ENCODE measurements at places on chromosomes 4 and X.

- no peak for DNase-seq
These were observed 522.5 kb upstream of the AGA start for GRCh38 chr4:177964693-177965168.

- no peak for DNase-seq
These were observed 66.1 kb downstream of the NR3C2 start for GRCh38 chr4:148376151-148376550.

DNA sequence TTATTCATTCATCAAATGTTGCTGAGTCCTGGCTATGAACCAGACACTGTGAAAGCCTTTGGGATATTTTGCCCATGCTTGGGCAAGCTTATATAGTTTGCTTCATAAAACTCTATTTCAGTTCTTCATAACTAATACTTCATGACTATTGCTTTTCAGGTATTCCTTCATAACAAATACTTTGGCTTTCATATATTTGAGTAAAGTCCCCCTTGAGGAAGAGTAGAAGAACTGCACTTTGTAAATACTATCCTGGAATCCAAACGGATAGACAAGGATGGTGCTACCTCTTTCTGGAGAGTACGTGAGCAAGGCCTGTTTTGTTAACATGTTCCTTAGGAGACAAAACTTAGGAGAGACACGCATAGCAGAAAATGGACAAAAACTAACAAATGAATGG, 1.7 kb upstream of the AFP start:
- no peak for DNase-seq

DNA sequence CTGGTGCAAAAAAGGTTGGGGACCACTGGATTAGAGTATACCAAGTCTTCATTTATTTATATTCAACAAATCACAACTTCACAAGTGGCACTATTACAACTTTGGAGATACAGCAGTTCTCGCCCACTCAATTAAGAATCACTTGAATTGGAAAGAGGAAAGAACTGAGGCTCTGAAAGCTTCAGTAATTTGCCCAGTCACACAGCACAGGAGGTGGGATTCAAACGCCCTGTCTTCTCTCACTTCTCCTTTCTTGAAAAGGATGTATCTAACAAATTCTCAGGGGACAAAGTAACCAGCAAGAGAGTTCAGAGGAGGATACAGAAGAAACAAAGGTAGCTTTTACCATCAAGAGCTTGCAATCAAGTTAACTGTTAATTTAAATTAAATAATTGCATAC, 12.4 kb downstream of the SMIM14 start:
- no peak for DNase-seq

- DNase-seq: no peak
These were observed 99.2 kb upstream of the IGSF1 start for GRCh38 chrX:131388293-131388692.

GRCh38 chr4:185374573-185374972, 21.2 kb downstream of the LRP2BP start:
- no peak for DNase-seq

DNA sequence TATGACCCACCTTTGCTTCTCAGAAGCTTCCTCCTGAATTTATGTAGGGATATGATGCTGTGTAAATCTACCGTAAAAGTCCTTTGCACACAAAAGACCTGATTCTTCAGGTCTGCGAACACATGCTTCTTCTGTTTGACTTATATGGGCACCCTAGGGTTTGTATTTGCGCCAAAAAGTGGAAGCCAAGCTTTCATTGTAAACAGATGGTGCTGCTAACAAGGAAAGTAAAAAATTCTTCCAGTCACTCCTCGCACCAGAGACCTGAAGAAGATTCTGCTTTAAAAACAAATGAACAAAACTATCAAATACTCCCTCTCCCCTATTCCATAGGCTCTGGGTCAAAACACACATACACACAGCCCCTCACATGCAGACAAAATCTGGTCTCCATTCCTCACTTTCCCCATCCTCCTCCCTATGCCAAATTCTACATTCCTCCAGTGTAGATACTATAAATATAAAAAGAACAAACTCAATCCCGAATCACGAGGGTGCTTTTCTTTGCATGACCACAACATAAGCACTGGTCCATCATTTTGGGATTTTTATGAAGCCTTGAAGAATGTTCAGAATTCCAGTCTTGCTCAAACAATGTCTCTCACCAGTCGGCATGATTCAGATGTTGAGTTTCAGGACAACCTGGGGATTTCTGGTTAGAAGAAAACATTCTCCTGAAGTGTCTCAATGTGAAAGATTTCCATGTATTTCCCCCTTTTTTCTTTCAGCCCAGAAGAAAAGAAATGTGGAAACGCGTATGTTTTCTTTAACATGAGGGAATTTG, 125.1 kb downstream of the PALLD start:
- no peak for DNase-seq

GRCh38 chr4:99875071-99875470, 19.2 kb downstream of the LAMTOR3 start:
- no peak for DNase-seq

GRCh38 chr4:116018831-116019230, 905.4 kb upstream of the NDST4 start:
- DNase-seq: no peak

GRCh38 chr4:67765401-67765800, 11.2 kb upstream of the GNRHR start:
- DNase-seq: no peak

DNA sequence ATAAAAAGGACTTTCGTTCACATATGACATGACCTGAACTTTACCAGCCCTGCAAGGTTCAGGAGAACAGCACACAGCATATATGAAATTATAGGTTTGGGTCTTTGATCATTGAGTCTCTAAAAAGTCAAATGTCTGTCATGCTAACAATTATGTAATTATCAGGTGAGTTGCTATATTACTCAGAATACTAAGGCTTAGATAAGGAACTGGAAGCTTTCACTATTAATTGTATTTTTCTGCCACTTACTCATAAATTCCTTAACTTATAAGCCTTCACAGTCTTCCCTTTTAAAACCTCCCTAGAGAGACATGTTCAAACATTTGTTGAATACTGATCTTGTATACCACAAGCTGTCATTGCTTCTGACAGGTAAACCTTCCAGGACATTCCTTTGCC, 292.8 kb upstream of the MAGEB2 start:
- no peak for DNase-seq

DNA sequence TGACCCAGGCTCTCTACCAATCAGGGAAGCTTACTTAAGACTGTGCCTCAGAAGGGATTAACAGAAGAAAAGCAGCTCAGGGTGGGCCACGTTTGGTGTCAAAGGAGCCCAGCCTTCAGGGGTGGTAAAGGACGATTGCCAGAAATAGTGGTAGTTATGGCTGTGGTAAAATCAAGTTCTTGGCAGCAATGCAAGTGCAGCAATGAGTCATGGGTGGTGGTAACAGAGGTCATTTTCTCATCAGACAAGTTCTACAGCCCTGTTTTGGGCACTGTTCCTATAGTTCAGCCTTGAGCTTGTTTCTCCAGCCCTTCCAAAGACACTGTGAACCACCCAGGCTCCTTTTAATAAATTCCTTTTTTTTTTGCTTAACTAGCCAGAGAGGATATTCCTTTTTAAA, 120.3 kb downstream of the EFHC2 start:
- no peak for DNase-seq

GRCh38 chrX:118225711-118226428, 109.3 kb upstream of the KLHL13 start:
- DNase-seq: peak; percentile 89

DNA sequence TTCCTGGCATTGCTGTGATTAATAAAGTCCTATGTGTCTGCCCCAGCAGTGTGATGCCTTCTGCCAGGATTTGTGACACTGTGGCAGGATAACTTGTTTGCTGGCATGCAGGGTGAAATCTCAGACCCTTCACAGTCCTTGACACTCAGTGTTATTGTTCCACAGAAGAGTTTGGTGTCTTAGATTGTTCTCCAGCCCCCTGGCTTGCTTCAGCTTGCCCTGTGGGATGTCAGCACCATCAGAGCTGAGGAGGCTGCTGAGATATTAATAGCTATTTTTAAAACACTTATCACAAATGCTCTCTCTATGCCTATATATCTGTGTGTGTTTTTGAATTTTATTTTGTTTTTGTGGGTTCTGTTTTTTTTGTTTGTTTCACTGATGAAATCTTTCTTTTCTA, 136.9 kb downstream of the TSPAN5 start:
- no peak for DNase-seq

GRCh38 chrX:40933132-40933705, 152.0 kb upstream of the USP9X start:
- DNase-seq: no peak

GRCh38 chr4:95599777-95600400, 51.1 kb upstream of the UNC5C start:
- DNase-seq: no peak

DNA sequence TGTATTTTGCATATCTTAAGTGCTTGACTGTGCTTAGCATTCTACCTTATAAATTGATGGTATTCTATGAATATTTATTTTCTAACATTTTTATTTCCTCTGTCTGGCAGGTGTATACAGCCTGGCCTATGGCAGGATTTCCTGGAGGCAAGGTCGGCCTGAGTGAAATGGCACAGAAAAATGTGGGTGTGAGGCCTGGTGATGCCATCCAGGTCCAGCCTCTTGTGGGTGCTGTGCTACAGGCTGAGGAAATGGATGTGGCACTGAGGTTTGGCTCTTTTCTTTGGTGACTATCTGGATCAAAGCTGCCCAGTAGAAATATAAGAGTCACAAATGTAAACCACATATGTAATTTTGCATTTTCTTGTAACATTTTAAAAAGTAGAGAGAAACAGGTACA, 6.5 kb upstream of the NUDT6 start:
- DNase-seq: no peak

DNA sequence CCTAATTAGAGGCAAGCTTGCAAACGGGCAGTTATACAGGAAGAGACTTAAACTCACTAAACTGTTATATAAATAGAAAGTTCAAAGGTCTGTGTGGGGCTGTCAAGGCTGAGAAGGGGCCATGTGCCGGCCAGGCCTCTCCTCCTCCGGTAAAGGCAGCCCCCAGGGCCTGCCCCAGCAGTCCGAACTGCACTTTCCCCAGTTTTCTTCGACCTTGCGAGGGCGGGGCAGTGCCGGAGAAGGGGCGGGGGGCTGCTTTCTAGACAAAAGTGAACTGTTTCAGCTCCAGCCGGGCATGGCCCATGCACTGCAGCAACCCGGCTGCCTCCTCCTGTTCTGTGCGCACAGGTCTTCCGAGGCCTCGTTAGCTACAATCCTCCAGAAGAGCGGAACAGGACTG, 4.1 kb downstream of the AFF2 start:
- no peak for DNase-seq

GRCh38 chrX:15441464-15441863, 51.7 kb downstream of the PIR start:
- no peak for DNase-seq

DNA sequence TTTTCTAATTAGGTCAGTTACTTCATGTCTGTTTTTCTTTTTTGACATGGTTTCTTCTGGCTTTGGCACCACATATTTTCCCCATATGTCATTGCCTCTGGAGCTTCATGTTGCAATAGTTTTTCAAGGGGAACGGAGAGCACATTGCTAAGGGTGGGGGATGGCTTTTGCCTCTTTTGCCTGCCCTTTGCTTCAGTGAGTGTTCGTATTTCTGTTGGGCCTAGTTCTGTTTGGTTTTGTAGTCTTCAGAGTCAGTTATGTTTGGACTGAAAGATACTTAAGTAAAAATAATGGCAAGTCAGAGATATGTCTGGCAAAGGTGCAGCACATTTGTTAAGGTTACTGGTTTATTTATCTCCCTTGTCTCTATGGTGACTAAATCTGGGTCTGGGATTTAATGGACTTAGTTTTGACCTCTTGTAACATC, 29.1 kb downstream of the FHL1 start:
- DNase-seq: no peak
